ENCODE measurements at places on chromosomes 1 and 21.
A peak's percentile ranks its signal among the peaks of the same experiment; 100 is the strongest.

- DNase-seq, result peak; percentile 73
Observed at GRCh38 chr1:11934302-11935056, at the start of gene PLOD1. Gene PLOD1 (plus strand): TSS chr1:11934717. CDS start chr1:11934780, 63 bp downstream.

GRCh38 chr1:159895836-159896545 is 4.0 kb downstream of the CFAP45 start:
- no peak for DNase-seq

DNA sequence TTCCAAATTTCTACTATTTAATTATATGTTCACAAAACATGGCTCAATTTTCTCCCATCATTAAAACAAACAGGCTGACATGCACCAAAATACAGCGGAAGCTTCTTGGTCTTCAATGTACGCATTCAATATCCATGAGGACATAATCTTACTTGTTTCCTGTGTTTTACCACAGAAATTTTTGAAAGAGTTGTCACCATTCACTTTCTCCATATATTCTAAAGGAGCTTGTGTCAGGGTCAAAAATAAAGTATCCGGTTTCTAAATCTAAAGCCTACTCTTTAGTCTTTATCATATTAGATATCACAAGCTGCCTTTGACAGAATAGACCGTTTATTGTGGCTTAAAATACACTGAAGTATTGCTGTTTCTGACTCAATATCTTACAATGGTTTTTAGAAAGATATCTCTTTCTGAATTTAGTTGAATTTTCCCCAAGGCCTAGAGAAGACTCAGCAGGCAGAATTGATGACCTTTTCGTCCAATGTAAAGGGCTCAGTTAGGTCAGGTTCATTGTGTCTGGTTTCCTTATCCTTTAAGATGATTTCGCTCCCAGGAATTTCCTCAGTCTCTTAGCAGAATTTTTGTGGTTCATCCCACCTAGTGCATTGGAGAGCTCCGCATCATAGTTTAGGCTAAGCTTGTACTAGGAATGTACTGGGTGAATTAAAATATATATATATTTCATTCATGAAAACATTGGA is 717.2 kb downstream of the NCAM2 start:
- DNase-seq, result no peak

- no peak for DNase-seq
Observed at GRCh38 chr1:177307771-177308170, 137.0 kb downstream of the BRINP2 start.

DNA sequence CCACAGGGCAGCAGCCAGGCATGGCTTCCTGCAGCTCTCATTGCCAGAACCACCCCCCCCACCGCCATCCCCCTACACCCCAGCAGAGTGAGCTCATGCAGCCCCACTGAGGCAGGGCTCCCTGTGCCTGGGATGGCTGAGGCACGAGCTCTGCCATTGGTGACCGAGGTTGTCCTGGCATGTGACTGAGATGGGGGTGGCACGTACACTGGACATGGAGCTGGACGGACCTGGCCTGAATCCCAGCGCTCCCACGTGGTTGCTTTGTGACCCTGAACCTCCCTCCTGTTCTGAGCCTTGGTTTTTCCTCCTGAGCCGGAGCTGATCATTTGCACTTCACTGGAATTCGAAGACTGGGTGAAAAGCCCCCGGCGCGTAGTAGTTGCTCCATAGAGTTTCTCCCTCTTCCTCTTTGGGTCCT is 28.3 kb downstream of the ALPL start:
- no peak for DNase-seq

GRCh38 chr1:169414952-169415351 is 12.3 kb downstream of the CCDC181 start:
- no peak for DNase-seq

Data from hypothalamus (tissue), 51 donors.